Head of caudate nucleus (tissue), 42 donors: ENCODE measurements at places on chromosomes 6 and 20.

DNA sequence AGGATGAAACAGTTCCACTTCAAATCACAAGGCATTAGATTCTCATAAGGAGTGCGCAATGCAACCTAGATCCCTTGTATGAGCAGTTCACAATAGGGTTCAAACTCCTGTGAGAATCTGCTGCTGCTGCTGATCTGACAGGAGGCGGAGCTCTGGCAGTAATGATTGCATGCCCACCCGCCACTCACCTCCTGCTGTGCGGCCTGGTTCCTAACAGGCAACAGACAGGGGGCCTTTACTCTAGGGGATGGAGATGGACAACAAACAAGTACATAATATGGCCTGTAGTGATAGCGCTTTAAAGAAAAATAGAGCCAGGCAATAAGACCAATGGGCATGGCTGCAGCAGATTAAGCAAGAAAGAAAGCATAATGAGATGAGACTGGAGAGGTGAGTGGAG lies 2.7 kb upstream of the TBC1D22B start:
- no peak for DNase-seq

GRCh38 chr6:44080561-44081521 lies 46.4 kb downstream of the MRPL14 start:
- no peak for DNase-seq

DNA sequence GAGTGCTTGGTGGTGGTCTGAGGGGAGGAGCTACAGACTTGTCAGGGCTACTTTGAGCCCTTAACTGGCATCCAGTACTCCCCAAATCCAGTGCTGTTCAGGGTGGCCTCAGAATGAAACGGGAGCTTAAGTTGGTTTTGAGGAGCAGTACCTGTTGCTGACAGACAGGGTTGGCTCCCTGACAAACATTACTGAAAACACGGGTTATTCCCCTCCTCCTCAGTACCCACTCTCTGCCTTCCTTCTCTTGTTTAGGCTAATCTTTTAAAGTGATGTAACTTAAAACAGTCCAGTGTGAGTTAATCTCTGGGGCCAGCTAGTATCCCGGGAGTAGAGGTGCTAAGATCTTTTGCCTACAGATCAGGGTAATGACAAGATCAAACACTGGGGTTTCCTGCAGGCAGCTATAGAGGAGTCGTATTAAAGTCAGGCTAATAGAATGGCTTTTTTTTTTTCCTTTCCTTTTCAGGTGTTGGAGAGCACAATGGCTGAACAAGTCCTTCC lies 3.7 kb downstream of the TNFAIP3 start:
- DNase-seq: no peak

- DNase-seq: no peak
Measured at GRCh38 chr6:107642095-107642860, 152.4 kb downstream of the SOBP start.

DNA sequence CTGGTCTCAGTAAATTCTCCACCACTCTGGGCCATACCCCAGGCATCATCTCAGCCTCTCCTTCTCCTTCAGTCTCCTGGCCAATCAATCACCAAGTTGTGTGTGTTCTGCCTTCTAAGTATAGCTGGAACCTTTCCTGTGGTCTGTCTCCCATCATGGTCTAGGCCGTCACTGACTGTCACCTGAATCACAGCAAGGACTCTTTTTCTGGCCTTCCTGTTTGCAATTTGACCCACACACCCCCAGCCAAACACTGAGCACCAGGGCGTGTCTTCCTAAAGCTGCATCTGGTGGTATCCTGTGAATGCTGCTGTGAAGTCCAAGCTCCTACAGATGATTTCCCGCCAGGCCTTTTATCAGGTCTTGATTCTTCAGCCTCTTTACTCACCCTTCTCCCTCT lies 52.6 kb upstream of the PRELID3B start:
- no peak for DNase-seq

DNA sequence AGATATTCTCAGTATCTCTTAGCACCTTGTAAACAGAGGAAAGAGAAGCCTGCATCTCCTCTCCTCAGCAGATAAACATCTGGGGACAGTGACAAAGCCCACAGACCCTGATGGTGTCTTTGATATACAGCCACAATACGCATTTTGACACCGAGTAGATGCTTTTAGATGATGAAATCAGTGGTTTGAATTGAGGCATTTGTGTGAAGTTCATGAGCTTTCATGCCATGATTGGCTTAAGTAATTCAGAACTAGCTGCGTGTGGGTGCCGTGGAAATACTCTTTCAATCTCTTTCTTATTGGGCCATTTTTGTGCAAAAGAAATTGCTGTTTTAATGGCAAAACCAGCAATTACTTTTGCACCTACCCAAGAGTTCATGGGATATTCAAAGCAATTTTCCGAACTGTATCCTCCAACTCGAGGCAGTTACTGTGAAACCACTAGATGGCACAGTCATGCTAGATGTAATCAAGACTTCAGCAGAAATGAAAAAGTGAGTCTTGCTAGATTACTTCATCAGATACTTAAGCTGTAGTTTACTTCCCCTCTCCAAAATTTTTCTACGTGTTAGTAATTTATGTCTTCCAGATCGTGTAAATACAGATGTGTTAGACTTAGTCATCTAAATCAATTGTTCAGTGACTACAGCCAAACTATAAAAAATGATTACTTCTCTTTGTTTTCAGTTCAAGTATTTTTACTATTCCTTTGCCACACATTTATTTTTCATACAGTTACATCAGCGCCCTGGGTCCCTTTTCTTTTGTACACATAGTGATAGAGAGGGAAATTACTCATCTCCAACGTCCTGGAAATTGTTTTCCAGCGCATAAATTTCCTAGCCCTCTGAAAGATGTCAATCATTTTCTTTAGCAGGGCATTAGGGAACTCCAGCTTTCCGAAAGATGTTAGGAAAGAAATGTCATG lies 49.4 kb downstream of the IYD start:
- peak; percentile 76 for DNase-seq

DNA sequence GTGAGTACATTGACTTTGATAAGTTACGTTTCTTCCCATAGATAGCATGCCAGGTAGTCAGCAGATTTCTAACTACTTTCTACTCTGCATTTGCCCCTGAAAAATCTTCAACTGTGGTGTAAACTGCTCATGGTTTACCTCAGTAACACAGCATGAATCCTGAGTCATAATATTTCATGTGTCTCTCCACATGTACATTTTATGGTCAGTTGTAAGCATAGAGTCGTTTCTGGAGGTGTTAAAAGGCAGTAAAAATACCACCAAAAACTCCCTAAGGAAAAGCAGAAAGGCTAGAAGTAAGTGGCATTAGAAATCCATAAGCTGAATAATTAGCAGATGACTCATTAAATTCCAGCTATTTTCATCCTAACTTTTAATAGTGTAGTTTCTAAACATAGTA lies 4.1 kb upstream of the GPR63 start:
- DNase-seq: no peak
